ENCODE measurements at places on chromosomes 16 and 17.

GRCh38 chr16:74605746-74606520, 981 bp downstream of the GLG1 start:
- no peak for DNase-seq

GRCh38 chr17:55584055-55584685, 72.9 kb upstream of the SMIM36 start:
- peak; percentile 65 for DNase-seq

DNA sequence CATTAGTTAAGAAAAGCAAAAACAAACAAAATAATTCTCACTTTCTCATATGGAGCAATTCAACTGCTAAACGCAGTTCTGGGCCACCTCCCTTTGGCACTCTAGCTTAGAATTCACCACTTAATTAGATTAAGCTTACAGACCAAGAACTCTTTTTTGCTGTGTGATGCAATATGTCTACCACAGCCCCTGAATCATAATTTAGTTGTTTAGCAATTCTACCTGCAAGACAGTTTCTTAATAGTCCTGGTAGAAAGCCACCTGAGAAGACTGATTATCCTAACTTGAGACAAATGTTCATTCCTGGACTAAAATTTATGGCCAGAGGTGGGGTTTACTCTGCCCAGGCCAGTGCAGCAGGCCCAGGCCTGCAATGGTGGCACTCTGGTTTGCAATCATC, 205.9 kb downstream of the HS3ST3A1 start:
- peak; percentile 77 for DNase-seq

DNA sequence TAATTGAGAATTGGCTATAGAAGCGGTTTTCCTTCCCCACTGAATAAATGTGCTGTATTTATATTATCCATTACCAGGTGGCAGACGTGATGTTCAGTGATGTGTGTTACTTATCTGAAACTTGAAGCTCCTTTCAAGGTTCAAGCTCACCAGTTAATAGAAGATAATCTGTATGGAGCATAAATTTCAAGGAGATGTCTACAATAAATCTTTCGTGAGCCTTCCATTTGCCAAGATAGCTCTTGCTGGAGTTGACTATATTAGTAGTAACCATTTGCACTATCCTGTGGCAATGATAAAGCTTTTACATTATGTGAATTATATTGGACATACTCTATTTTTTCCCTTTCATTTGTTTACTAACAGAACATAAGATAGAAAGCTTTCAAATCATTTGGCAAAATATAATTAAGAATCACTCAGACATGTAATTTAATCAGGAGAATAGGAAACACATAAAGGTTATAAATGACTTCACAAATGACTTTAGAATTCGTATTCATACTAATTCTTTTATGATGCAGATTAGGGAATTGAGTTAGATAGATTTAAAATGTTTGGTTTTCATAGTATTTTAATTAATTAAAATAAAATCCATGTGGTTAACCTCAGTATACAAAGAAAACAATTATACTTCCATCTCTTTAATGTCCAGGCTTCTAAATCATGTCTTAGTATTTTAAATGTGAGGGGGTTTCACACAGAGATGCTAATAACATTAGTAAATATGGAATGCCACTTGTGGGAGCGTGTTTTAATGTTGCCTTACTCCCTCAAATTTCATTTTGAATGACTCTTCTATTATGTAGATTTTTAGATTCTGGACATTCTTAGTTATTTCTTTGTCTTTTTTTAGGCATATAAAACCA, 664.4 kb upstream of the CDH8 start:
- no peak for DNase-seq

DNA sequence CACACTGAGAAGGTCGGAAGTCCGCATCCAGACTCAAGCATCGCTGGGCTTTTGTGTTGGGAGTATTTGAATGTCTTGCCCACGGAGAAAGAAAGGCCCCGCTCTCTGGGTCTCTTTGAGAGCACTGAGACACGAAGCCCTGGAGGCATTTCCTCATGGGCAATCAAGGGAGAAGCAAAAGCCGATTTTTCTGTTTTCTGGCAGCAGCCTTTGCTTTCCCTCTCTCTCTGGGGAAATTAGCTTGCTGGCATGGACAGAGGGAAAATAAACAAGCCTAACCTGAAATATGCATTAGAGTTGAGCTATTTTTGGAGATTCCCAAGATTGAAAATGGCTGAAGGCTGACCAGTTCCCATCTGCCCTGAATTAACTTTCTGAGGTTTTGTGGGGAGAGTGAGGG, 238.7 kb downstream of the HAPSTR1 start:
- no peak for DNase-seq

- no peak for DNase-seq
These were observed 56.3 kb downstream of the IL21R start for GRCh38 chr16:27458258-27458657.

GRCh38 chr17:58369214-58370031, 17.4 kb upstream of the SUPT4H1 start:
- DNase-seq, result no peak

- DNase-seq, result peak; percentile 40
These were observed 76.0 kb downstream of the CHD9NB start for GRCh38 chr16:52976539-52977167.

GRCh38 chr17:33164169-33164881, 128.8 kb downstream of the ASIC2 start:
- peak; percentile 37 for DNase-seq

- no peak for DNase-seq
These were observed 8.1 kb downstream of the GNA13 start for GRCh38 chr17:65048441-65048840.

DNA sequence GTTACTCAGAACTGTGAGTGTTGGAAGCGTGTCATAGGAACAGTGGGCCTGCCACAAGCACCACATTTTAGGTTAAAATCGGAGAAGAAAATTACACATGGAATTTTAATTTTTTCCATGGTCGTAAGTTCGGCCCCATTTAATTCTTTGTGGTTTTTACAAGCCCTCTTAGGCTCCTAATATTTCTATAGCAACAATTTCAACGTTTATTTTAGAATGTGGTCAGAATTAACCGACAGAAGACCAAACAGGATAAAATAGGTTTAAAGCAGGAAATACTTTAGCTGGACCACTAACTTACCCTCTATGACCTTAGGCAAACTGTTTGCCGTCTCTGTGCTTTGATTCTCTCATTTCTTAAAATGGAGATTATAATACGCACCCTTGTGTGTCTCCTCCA, 69.9 kb downstream of the FTO start:
- DNase-seq, result no peak

GRCh38 chr17:55456307-55457240, 34.9 kb upstream of the MMD start:
- peak; percentile 51 for DNase-seq

- no peak for DNase-seq
These were observed 52.7 kb upstream of the SLC25A19 start for GRCh38 chr17:75341784-75342486.
